ENCODE measurements at places on chromosomes 7 and 10.

GRCh38 chr10:51617576-51618235 is 81.7 kb downstream of the CSTF2T start:
- no peak for DNase-seq

- no peak for DNase-seq
Measured at GRCh38 chr7:43112459-43112940, at the start of gene HECW1. TSS of gene HECW1 (plus strand) at chr7:43112647. CDS start at chr7:43243906, 131,259 bp downstream.

GRCh38 chr10:50992356-50992901 is 81.9 kb upstream of the PRKG1 start:
- DNase-seq: no peak

DNA sequence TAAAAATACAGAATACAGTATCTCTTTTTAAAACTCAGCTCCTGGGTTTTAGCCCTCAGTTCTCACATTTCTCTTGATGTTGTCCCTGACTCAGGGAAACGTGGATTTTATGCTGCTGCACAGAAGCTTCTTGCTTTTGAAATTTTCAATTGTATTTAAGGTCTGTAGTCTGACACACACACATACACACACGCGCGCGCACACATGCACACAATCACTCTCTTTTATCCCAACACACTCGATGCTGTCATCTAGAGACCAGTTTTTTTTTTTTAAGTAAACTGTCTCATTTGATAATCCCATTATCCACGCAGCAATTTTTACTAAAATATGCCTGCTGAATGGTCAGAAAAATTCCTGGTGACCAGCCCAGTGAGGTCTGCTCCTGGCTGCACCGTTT is 108.6 kb downstream of the KMT2E start:
- no peak for DNase-seq

- DNase-seq: no peak
Measured at GRCh38 chr10:4070184-4070583, 285.2 kb upstream of the KLF6 start.
